ENCODE measurements at places on chromosomes 5 and 9.

DNA sequence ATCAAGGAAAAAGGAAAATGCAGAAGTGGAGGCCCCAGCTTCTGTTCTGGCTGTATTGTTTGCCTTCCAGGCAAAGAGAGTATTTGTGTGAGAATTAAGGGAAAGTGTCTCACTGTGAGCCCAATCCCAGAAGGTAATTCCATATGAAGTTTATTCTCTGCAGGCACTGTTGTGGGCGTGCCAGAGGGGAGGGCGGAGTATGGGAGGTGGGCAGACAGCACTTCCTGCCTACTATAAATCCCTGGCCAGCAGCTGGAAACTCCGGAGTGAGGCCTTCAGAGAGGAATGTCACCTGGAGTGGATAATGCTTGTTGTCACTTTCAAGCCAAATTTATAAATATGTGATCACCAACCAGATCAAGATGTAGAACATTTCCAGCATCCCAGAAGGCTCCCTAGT lies 209.5 kb downstream of the ARHGAP26 start:
- DNase-seq: no peak

- no peak for DNase-seq
Observed at GRCh38 chr9:33315371-33315770, 25.1 kb downstream of the NFX1 start.

GRCh38 chr9:114484854-114485443 lies 20.3 kb downstream of the WHRN start:
- DNase-seq: no peak

DNA sequence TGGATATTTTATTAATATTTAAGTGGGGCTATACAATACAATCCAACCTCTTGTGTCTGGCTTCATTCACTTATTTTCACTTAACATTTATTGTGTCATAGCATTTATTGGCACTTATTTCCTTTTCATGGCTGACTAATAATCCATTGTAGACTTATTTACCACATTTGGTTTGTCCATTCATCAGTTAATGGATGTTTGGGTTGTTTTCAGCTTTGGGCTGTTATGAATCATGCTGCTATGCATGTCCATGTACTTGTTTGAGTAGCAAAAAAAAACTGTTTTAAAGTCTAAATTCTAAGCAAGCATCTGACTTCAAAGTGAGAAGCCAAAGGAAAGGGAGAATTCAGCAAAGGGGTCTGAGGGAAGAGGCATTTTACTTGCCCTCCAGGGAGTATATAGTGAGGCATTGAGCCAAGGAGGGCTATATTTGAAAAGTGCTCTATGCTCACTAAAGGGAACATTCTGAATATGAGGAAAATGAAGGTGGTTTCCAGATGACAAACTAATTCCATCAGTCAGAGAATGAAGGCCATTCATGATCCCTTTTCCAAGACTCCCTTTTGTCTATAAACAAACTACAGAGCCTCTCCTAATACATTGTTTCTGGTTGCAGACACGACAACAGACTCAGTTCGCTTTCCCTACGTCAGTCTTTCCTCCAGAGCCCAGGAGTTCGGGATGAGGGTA lies 532.8 kb upstream of the KLF4 start:
- no peak for DNase-seq

DNA sequence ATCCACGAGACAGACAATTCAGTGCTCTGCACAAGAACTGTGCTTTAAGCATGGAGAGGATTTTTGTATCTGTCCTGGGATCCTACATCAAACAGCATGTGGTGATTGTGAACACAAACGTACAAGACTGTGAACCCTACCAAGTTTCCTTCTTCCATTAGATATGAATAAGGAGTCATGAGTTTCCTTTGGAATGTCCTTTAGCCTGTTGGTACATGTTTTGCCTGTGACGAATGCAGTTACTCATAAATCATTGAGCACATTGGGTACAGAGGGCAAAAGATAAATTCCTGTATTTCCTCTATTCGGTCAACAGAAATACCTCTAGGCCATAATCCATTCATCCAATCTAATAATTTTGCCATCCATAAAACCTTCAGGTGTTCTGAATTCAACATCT lies 61.5 kb downstream of the FXN start:
- no peak for DNase-seq

- peak; percentile 22 for DNase-seq
Observed at GRCh38 chr9:38423973-38424843, at the start of gene IGFBPL1. IGFBPL1 (minus strand) TSS chr9:38424454; CDS start chr9:38424424, 30 bp downstream.

- no peak for DNase-seq
Observed at GRCh38 chr9:36868586-36869282, 165.3 kb downstream of the PAX5 start.

- DNase-seq: peak; percentile 65
Observed at GRCh38 chr9:99057665-99058625, 47.0 kb upstream of the TGFBR1 start.

GRCh38 chr9:133572821-133573361 lies 36.3 kb downstream of the FAM163B start:
- no peak for DNase-seq

DNA sequence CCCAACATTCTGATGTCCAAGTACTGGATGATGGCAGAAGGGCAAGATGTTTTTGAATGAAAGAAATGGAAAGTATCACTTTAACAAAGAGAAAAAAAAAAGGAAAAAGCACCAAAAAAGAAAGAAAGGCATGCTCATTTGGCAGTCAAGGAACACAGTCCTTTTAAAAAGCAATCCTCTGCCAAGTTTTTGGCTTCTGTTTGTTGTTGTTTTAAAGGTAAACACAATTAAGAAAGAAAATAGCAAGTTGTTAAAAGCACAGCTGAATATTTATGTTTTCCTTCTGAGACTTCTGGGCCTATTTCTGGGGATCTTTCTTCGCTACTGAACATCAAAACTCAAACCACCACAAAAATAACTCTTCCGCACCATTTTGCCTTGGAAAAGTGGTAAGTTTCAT lies 162.1 kb downstream of the TRPM3 start:
- no peak for DNase-seq

- DNase-seq: no peak
Observed at GRCh38 chr9:73583576-73583975, 431.9 kb downstream of the ANXA1 start.

DNA sequence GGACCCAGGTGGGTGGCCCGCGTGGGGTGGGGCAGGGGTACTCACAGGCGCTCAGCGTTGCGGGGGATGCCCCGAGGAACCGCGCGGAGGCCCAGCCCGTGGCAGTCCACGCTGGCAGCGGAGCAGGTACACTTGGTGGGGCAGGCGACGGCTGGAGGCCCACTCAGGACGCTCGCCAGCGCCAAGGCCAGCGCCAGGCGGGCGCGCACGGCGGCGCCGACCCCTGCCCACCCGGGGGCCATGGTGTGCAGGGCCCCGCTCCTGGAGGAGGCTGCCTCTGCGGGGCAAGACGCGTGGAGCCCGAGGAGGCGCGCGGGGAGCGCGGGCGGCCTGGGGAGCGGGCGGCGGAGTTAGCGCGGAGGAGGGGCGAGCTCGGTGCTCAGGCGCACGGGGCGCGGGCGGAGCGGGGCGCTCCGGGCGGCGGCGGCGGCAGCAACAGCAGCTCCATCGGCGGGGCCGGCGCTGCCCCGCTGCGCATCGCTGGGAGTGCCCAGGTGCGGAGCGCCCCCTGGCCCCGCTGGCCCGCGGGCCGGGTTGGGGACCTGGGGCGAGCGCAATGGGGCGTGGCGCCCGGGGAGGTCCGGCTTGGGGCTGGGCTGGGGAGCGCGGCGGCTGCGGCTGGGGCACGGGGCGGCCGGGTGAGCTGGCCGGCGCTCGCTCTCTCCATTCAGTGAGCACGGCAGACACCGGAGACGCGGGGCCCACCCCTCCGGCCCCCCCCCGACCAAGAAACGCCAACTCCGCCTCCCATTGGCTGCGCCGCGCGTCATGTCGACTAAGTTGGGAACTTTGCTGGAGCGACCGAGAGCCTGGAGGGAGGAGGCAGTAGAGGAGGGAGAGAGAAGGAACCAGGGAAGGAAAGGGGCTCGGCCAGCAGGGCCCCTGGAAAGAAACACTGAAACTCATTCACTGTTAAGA lies at the start of gene SLIT3:
TSS of gene SLIT3 (minus strand) at position 672 of the 918 bp plus-strand sequence. CDS start at position 242, 430 bp downstream.
- no peak for DNase-seq

- no peak for DNase-seq
Observed at GRCh38 chr9:113957821-113958341, 81.8 kb downstream of the ZNF618 start.

DNA sequence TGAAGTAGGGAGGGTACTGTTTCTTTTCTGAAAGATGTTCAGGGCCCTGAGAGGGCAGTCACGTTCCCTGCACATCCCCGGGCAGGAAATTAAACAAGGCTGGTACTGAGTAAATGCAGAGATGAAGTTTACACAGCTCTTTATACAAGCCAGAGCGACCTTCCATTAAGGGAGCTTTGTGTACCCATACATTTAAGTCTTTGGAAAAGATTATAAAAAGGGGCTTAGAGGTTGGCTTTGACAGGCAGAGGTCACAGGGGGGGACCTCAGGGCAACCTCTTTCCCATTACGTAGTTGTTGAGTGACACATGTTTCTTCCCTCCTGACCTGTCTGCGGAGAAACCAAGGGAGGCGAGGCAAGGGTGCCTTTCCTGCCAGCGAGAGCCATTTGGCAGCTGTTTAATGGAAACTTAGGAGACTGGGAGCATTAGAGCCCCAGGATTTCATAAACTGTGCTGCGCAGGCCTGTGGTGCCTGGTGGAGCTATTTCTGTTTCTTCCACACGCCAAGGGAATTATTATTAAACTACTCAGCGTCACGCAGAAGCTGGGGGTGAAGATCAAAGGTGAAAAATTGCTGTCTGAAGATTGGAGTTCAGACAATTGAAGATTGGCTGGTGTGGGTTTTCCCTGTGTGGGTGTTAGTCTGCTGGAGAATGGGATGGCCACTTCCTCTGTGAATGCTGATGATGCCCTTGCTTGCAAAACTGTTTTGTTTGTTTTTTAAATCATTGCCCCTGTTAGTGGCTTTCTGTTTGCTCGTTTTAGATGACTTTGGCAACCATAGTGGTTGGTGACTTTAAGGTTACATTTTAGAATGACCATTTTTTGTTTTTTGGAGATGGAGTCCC lies 3.2 kb upstream of the SMIM32 start:
- DNase-seq: no peak

DNA sequence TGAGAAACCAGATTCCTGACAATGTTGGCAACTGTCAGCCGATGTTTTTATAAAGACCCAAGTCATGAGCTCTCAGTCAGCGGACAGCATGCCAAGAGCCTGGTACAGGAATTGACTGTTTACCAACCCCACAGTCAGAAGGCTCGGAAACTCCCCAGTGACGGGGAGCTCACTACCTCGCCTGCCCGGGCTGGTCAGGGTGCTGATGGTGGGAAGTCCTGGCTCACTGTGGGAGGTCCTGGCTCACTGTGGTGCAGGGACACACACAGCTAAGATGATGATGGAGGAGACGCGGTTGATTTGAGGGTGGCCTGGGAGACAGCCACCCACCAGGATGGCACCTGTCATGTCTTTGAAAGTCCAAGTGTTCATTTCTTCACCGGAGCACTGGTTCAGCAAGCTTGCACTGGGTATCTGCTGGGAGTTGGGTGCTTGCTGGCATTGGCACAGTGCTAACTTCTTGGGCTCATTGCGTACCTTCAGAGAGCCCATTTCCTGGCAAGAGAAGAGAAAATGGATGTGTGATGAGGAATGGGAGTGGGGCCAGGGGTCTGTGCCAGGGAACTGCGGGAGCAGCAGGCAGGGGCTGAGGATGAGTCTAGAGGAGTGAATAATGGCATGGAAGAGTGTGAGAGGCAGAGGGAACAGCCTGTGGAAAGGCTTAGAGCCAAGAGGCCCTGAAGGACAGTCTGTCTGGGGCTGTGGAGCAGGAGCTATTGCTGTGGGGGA lies 15.3 kb downstream of the ASS1 start:
- DNase-seq: no peak

DNA sequence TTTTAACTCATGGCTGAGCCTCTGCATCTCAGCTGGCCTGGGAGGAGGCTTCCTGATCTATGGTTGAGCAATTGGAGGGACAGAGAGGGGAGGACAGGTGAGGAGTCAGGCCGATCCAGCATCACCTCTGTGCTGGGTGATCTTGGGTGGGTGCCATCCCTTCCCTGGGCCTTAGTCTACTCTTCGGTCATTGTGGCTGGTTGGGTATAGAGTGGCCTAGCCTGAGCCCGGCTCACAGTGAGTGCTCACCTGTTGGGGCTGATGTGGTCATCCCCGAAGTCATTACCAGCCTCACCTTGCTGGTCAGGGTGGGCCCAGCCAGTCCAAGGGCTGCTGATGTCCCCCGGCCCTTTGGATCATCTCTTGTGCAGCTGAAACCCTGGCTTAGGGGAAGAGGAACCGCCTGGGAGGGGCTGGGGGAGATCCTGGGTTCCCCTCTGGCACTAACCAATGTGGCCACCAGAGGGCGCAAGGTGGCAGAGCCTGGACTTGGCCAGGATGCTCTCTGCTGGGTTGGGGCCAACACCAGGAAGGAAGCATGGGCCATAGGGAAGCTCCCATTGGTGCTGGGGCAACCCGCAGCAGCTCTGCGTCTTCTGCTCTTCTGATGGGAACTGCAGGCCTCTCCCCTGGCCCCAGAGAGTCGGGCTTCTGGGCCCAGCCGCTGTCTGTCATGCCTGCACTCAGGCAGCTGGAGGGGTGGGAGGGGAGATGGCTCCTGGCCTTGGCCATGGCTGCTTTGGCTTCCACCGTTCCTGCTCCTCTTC lies 17.3 kb upstream of the ODF2 start:
- peak; percentile 70 for DNase-seq

DNA sequence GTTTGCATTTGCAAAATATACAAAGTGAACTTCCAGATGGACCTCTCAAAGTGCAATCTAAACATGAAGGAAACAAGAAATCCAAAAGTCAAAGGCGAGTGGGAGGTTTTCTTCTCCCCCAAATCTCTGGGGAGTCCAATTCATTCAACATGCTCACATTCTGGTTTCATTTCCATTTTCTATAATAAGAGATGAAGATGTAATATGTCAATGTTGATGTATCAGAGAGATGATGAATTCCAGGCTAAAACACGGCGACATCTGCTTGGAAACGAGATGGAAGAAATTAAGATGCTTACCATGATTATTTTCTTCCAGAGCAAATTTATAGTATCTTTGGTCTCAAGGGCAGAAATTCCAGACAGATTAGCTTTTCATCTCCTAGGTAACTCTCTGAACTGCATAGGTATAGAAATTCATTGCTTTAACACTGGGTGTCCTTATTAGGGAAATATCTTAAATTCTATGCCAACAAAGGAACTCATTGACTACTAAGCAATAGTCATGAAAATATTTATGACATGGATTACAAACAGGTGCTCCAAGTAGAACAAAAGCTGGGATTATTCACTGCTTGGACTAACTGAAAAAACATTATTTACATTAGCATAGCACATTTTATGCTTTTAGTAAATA lies 287.9 kb downstream of the SEC61B start:
- DNase-seq: no peak

GRCh38 chr5:74519161-74519571 lies 121.4 kb downstream of the ENC1 start:
- no peak for DNase-seq

GRCh38 chr5:147208134-147208533 lies 26.7 kb upstream of the STK32A start:
- no peak for DNase-seq

- DNase-seq: no peak
Observed at GRCh38 chr9:105138306-105138801, 106.1 kb upstream of the SLC44A1 start.

DNA sequence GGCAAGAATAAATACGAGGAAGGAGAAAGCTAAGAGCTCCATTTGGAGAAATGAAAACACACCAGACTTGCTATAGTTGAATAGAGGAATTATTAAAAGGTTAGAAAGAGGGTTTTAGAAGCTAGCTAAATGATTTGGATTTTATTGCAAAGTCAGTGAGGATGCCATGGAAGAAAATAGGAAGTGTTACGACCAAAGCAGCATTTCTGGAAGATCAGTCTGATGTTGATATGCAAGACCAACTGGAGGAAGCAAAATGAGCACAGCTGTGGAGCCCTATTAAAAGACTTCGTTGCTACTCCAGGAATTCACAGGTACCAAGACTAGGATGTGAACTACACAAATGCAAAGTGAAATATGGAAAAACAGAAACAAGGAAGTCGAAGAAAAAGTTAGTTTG lies 2.1 kb downstream of the DHX29 start:
- no peak for DNase-seq

Measured in naive thymus-derived CD4-positive, alpha-beta T cell (primary cell).